ENCODE measurements at places on chromosomes 2 and 18.

DNA sequence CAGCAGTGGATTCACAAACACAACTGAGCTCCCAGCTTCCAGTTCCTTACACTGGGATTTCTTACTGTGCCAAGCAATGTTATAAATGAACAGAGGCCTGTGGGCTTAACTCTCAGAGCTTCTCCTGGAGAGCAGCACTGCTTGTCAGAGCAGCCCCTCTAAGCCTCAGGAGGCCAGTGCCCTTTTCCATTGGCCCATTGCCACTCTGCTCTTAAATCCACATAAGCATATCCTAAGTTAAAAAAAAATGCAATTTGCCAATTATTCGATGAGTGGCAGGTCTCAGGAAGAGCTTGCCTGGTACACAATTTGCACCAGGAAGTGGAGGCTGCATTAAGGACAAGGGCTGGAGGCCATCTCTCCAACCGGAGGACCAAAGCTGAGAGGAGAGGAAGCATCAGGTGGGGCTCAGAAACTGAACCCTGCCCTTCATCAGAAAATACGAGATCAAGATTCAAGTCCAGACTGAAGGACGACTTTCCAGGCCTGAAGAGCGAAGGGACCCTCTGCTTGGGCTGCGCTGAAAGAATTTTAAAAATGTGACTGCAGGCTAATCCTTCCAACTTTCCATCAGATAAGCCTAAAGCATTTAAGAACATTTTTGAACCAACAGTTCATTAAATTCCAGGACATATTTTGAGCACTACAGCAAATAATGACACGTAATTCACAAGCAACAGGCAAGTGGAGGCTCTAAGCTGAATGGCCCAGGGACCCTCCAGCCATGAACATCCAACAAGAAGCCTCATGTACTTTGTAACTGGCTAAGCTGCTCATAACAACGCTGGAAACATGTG, 28.4 kb upstream of the PXDN start:
- DNase-seq, result no peak

DNA sequence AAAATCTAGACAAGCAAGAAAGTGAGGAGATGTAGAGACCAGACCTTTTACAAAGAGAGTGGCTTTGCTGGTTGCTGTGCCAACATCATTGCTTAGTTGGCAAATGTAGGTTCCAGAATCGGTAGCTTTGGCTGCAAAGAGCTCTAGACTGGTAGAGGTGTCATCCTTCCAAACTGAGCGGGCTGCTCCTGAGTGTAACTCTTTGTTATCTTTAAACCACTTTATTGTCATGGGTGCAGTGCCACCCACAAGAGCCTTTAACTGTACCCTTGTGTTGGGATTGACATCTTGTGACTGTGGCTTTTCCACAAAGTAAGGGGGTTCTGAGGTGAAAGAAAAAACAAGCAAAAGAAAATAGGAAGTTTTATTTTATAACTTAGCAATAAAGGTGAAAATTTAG, 77.2 kb downstream of the TTN start:
- no peak for DNase-seq

- DNase-seq, result no peak
Measured at GRCh38 chr2:201194097-201194496, 11.2 kb downstream of the CASP10 start.

- DNase-seq, result no peak
Measured at GRCh38 chr18:77108821-77109647, 23.5 kb downstream of the MBP start.

DNA sequence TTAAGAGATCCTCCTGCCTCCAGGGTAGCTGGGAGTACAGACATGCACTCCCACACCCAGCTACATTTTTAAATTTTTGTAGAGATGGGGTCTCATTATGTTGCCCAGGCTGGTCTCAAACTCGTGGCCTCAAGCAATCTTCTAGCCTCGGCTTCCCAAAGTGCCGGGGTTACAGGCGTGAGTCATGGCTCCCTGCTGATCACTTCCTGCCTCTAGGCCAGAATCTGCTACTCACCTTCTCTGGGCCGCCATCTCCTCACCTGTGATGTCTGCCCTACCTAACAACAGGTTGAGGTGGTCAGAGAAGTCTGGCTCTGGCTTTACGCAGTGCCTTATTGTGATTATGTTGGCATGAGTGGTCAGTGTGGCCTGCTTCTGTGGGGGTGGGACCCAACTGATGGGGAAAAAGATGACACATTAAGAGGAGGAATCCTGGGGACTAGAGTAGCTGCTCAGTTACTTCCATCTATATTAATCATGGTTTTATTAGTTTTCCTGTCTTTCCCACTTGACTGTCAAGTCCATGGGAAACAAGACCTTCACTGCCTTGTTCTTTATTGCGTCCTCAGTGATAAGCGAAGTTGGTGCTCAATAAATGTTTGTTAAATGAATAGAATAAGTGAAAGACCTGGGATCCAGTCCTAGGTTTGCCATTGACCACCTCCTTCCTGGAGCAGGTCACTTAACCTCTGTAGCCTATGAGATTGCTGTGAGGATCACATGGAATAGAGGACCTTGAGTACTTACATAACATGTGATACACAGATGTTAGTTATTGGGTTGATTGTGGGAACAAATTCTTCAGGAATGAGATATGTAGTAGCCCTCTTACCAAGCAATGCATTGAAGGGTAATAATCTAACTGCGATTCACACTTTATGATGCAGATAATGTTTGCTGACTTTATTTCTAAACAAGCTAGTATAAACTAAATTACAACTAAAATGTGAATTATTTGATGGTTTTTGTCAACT, 15.7 kb downstream of the KCTD1 start:
- no peak for DNase-seq

DNA sequence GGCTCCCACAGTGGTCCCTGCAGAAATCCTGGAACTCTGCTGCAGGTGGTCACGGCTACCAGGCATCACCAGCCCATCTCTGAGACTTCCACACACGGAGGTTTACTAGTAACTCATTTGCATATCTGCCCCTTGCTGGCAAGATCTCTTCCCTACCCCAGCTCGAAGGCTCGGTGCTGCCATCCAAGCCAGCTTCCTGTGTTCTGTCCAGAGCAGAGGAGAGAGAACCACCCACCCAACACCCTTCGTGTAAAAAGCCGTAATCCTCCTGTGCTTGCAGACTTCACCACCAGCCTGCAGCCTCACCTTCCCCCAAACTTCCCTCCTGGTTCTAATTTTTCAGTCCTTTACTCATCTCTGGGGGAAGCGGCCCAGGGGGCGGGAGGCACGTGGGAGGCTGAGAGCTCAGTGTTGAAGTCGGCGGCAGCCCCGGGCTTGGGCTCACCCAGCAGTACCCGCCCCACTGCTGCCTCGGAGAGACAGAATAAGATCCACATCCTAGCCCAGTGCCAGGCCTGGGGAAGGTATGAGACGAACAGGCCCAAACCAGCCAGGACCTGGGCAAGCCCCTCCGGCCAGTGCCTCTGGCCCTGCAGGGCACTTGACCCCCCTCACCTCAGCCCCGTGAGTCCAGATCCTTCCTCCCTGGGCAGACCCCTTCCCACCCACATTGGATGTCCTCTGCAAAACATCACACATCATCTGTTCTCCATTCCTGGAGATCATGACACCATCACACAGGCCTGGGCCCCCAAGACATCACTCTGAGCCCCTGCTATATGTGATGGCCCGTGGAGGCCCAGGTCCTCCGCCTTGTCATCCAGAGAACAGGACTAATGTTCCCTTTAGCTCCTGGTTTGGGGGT, 145.8 kb upstream of the ID2 start:
- no peak for DNase-seq

DNA sequence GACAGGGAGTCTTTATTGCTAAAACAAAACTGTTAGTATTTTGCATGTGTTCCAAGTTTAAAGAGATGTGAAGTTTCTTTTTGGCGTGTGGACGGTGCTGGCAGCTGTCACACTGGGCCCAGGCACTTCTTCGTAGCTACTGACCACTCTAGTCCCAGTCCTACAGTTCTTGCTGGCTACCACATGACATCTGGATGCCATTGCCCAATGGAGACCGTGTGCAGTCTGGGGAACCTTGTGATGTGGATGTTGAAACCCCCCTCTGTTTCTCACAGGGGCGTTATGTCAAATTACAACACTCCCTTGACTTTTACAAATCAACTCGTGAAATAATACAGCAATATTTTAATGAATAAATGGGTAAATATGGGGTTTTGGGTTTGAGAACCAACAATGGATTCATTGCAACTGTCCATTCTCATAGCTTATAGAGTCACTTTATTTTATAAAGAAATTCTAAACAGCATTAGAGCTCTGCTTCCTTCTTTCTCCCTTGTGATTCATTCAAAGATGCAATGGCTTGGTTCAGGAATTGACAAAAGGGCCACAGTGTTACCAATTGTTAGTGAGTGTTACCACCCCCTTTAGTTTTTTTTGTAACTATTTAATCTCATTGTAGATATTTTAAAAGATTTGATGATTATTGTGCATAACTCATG, 1.2 kb downstream of the GPD2 start:
- peak; percentile 28 for DNase-seq

- no peak for DNase-seq
Measured at GRCh38 chr2:37506407-37507050, 162.1 kb downstream of the QPCT start.

DNA sequence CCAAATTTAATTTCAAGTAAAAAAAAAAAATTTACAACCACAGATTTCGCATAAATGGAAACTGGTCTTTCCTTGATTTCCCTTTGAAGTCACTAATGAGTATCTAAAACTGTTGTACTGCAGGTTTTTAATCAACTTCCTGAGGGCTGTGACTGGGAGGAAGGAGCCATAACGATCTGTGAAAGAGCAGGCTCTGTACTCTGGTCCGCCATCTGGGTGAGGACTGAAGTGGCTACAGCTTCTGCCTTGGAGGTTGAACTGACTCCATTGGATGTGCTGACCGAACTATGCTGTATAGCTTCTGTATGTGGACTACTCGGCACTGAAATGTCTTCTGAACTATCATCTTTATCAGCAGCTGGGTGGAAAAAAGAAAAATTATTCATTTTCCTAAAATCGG, 69.3 kb upstream of the CHN1 start:
- DNase-seq, result no peak

DNA sequence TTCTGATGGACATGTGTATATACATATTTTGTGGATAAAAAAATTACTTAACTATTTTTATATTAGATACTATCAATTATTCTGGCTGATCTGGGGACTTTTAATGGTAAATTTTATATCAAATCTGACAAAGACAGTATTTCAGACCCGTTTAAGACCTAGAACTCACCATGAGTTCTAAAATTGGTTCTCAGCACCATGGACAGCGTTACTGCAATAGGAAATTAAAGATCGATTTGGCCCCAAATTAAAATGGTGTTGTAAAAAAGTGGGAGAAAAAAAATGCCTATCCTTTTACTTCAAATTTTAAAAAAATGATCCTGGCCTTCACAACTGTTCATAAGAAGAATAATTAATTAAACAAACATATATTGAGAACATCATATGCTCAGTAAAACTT, 919 bp upstream of the SCN2A start:
- DNase-seq, result peak; percentile 1

GRCh38 chr2:238845583-238846377, 2.1 kb upstream of the TWIST2 start:
- no peak for DNase-seq

DNA sequence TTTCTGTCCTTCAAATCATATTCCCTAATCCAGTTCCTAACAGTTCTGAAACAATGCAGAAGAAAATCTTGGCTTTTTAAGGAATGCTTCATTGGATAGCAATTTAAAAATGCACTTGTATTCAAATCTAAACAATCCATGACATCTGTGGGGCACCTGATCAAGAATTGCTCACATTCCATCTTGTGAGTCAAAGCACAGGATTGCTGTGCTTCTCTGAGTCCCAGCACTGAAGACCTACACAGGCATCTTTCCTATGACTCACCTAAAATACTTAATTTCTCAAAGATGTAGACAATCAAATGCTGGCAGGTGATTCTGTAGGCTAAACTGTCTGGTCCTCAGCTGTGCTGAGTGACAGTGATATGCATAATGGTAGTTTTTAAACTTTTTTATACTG, 10.1 kb upstream of the ATP8B1 start:
- peak; percentile 86 for DNase-seq

DNA sequence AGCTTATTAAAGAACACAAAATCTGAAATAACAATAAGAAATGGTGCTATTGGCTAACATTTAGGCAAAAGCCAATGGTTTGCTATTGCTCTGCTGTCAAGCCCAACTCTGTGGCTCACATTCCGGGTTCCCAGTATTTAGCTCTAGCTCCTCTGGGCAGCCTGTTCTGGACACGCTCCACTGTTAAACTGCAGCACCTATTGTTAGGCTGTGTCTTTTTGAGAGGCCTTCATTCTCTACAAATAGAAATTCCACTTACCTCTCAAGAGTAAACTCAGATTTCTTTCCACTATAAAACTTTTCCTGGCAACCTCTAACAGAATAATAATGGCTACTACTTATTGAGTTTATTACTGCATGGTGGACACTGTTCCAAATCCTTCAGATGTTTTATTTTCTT, 3.7 kb upstream of the KLHL14 start:
- DNase-seq, result no peak

DNA sequence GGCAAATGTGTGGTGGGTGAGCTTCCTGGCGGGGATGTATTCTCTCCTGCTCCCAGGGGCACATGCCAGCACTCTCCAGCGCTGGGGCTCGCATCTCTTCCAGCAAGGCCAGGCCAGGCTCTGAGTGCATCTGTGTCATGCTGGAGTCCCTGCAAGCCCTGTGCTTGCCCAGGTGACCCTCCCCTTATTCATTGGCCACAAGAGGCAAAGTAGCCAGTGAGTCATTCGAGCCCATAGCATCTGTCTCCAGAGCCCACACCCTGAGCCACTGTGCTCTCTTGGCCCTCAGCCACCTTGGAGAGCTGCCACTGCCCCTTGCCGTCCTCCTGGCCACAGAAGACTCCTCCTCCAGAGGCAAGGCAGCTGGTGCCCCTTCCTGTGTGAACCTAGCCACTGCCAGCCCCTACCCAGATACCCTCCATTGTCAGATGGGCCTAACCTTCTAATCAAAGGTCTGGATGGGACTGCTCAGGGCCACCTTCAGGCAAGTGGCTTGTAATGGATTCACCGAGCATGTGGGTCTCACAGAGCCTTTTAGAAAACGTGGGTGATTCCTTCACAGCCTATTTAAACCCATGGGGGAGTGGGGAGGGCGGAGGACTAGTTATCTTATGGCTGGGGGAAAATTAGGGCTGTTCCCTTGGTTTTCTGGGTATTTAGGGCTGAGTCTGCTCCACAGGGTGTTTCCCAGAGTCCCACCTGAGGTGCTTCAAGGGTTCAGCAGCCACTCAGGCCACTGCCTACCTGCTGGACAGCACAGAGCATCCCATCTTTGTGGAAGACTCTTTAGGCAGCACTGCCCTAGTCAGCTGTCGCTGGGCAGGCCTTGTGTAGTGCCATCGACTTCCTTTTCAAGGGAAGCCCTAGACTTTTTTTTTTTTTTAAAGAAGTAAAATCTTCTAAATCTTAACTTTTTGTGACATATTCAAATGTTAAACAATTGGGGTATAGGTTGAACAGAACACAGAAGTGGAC, 137.4 kb downstream of the ACOXL start:
- no peak for DNase-seq

Data from GM04504 (cell line).